ENCODE measurements at places on chromosomes 3 and 15.

- no peak for DNase-seq
Observed at GRCh38 chr3:1616744-1617143, 481.9 kb upstream of the CNTN4 start.

DNA sequence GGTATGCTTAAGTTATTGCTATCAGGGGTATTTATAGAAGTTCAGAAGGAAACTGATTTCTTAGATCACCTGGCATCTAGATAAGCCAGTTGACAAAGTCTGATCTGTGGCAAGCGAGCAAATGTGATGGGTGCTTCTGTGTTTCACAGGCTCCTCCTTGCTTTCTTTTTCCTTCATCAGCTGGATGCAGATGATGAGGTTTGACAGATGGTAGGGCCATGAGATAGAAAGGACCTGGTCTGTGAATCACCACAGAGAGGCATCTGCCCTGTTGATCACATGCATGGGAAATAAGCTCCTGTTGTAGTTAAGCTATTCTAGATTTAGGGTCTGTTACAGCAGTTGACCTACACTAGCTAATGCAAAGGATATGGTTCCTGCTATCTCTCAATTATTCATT, 372.0 kb downstream of the NEK10 start:
- no peak for DNase-seq

GRCh38 chr15:38168467-38169070, 84.1 kb upstream of the SPRED1 start:
- DNase-seq = no peak

DNA sequence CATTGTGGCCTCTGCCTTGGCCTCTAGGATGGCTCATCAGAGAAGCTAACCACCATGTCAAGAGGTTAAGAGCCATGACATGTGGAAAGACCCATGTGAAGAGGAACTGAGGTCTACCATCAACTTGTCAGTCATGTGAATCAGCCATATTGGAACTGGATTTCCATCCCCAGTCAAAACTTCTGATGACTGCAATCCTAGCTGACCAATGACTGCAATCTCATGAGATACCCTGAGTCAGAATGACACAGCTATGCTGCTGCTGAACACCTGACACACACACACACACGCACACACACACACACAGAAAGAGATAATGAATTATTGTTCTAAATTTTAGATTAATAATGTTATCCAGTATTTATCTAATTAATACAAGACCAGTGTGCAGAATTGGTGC, 337.5 kb upstream of the LMCD1 start:
- DNase-seq = no peak

- peak; percentile 69 for DNase-seq
Observed at GRCh38 chr3:23611737-23612295, 193.9 kb upstream of the UBE2E1 start.

GRCh38 chr3:112074616-112075497, 11.3 kb upstream of the C3orf52 start:
- peak; percentile 25 for DNase-seq

DNA sequence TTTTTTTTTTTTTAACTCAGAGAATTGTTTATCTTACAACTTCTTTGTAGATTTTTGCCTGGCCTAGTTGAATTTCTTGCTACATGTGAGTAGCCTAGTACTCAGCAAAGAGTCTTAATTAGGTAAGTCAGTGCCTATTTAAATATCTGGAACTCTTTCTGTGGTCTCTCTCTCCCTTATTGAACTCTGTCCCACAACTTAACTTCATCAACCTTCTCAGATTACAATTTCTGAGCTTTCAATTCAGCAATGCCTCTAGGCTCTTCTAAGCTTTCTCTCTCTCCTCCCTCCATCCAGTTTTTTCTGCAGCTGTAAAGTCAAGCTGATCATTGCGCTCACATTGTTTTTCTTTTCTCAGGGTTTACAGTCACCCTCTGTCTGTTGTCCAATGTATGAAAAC, 517.6 kb upstream of the ROBO1 start:
- DNase-seq = no peak

DNA sequence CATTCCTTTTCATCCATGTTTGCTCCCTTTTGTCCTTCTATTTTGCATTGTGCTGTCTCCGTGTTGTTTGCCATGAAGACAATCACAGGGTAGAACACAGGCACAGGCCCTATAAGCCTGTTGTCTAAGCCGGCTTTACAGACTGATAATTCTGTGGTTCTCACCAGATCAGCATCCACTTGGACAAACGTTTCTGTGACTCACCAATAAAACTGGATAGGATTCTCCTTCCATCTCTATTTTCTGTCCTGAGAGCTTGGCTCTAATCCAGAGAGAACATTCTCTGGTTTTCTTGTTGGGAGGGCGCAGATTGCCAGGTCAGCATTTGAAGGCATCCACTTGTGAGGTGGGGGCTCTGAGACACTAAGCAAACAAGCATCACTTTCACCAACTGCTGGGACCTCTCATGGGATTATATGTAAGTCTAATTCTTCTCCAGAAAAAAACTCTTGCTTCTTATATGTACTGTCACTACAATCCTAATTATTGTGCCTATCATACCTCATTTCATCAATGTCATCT, 101.6 kb downstream of the ERC2 start:
- no peak for DNase-seq

GRCh38 chr3:129727707-129728106, 121.2 kb upstream of the PLXND1 start:
- no peak for DNase-seq

- DNase-seq = no peak
Observed at GRCh38 chr15:66600240-66600627, 34.4 kb upstream of the LCTL start.

GRCh38 chr3:26345613-26346012, 277.0 kb upstream of the LRRC3B start:
- no peak for DNase-seq

DNA sequence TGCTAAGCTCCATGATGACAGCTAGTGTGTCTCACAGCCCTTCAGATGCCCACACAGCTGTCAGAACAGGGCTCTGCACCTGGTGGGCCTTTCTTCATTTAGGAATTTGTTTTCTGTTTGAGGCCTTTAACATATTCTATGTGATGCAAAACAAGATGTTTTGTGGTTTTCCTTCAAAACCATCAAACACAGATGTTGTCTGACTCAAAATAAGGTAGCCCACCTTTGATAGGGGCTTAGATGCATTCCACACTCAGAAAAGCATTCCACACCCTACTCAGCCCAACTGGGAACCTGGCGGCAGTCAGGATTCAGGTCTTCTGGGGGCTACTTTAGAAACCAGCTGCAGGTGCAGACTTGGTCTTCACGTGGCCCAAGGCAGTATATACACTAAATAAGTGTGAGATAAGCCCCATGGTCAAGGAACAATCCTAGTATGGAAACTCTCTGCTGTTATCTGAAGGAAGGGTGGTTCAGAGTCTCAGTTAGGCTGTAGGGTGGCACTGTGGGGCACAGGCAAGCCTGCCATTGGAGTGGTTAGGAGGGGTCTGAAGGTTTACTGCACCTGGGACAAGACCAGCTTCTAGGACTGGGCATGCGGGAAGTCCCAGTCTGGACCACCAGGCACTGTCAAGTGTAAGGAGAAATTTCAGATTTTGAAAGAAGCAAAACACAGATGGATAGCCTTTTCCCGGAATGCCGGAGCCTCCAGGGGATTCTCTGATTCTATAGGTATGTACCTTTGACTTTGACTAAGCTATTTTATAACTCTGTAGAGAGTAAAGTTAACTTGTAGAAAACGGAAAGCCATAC, 20.1 kb downstream of the LRRC2 start:
- no peak for DNase-seq

DNA sequence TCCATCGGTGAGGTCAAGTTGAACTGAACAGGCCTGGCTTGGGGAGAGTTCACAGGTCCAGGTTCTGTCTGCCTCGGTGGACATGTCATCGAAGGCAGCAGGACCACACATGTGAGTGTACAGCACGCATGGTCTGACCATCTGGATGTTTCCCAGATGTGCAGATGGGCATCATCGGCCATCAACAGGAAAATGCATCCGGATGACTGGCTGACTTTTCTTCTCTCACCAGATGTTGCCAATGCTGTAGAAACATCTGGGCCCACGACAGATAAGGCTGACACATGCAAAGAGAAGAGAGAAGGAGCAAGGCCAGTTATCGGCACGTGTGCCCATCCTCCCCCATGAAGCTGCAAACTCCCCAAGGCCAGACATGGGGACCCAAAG, 45.1 kb downstream of the NOX5 start:
- no peak for DNase-seq

DNA sequence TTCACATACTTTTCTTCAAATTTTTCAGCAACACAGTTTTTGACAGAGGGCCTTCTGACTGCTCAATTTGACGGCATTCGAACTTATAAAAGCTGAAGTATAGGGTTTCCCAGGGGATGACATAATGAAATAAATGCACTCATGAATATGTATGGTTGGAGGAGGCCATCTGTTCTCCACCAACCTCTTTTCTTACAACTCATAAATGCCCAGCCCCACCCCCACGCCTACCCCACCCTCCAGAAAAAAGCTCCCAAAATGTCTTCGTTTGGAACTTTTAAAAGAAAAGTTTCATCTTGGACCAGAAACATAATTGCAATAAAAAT, 211.6 kb upstream of the LRRN1 start:
- DNase-seq = no peak

DNA sequence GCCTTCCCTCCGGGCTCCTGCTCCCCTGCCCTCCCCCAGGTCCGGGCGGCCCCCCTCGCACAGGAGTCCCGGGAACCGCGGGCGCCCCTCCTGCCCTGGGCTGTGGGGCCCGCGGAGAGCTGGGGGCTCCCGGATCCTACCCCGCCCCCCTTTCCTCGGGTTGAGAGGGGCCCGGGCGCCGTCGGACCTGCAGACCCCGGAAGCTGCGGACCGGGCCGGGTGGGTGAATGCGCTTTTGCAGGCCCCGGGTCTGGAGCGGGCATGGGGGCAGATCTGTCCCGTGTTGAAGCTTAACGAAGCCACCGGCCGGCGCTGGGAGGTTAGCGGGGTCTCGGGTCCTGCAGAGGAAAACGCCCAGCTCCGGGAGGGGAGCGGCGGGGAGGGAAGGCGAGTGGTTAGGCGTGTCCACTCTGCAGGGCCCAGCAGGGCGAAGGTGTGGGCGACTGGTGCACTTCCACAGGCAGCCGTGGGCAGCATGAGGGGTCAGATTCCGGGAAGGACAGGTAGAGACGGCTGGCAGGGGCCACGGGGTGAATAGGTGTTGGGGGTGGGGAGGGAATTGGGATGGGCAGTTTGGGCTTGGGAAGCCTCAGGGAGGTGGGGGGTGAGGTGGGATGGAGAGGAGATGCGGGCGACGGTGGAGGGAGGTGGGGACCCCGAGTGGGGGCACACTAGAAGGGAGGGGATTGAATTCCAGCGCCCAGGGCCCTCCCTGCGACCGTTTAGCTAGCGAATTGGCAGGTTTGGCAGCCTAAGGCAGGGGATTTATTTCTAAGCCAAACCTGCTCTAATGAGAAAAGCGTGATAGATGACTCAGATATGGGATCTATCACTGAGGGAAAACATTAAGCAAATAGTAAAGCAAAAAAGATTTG, 635 bp downstream of the CD276 start:
- DNase-seq = no peak

- no peak for DNase-seq
Observed at GRCh38 chr3:10405816-10406215, 84.9 kb upstream of the SEC13 start.

DNA sequence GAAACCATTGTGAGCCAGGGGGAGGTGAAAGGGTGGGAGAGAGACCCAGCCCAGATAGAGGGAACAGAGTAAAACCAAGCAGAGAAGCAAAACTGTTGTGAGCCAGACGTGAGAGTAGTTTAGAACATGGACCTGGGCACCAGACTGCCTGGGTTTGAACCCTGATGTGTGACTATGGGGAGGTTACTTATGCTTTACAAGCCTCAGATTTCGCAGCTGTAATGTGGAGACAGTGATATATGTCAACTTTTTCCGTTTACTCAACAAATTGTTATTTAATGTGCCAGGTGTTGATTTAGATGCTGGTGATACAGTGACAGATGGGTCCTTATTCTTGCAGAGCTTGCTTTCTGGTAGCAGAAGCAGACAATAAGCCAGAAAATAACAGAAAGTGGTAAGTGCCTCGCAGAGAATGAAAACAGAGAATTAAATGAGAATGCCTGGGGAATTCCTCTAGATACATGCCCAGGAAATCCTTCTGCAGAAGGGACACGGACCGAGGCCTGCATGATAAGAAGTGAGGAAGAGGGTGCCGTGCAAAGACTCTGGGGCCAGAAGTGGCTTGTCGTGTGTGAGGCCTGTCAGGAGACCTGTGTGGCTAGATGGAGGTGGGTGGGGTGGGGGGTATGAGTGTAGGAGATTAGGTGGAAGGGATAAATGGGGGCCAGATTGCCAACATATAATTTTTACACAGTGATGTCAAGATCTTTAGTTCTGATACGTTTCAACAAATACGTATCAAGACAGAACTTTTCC, 15.0 kb downstream of the KAT2B start:
- DNase-seq = no peak

- peak; percentile 33 for DNase-seq
Observed at GRCh38 chr3:72015463-72015862, 230.5 kb upstream of the PROK2 start.

GRCh38 chr15:70362886-70363285, 265.2 kb upstream of the TLE3 start:
- peak; percentile 59 for DNase-seq

DNA sequence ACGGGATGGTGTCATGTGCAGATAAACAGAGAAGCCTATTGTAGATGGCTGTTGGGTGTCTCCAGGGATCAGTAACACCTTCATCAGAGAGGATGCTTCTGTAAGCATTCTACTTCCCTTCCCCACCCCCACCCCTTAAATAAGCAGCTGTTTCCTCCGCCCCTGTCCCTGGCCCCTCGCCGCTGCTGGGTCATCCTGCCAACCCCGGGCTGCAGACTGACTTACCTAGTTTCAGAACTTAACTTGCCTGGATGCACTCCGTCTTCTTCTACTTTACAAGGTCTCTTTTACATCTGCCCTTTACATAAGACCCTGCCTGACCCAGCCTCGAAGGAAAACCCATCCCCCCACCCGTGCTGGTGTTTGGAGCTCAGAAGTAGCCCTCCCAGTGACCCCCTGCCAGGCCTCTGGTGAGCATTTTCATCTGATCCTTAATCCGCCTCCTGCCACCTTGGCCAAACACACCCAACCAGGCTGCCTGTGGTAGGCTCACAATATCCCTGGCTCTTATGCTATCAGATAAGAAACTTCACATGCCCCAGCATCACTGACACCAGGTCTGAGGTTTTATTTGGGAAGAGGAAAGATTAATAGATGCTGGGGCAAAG, 103.0 kb upstream of the HES1 start:
- DNase-seq = no peak

- no peak for DNase-seq
Observed at GRCh38 chr15:31525988-31526665, 199.5 kb downstream of the KLF13 start.

GRCh38 chr3:53585627-53586026, 91.2 kb downstream of the CACNA1D start:
- DNase-seq = no peak

DNA sequence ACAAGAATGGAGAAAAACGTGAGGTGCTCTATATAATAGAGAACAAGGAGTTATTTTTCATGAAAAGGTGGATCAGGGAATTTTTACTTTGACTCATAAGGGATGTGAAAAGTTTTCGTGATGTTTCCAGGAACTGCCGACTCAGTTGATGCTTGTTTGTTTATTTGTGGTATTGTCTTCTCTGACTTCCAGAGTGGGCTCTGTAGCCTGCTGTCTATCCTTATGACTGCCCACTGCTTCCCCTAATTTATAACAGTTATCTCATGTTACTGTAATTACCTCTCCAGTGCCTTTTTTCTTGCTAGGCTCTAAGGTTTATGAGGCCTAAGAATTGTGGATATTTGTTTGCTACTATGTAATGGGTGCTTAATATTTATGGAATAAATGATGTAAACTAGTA, 12.3 kb downstream of the ARL13B start:
- DNase-seq = no peak

- DNase-seq = peak; percentile 96
Observed at GRCh38 chr3:183306798-183307671, 54.0 kb downstream of the B3GNT5 start.

GRCh38 chr15:90697175-90697574, 20.0 kb upstream of the BLM start:
- DNase-seq = no peak
